ENCODE measurements at places on chromosomes 3 and 15.

DNA sequence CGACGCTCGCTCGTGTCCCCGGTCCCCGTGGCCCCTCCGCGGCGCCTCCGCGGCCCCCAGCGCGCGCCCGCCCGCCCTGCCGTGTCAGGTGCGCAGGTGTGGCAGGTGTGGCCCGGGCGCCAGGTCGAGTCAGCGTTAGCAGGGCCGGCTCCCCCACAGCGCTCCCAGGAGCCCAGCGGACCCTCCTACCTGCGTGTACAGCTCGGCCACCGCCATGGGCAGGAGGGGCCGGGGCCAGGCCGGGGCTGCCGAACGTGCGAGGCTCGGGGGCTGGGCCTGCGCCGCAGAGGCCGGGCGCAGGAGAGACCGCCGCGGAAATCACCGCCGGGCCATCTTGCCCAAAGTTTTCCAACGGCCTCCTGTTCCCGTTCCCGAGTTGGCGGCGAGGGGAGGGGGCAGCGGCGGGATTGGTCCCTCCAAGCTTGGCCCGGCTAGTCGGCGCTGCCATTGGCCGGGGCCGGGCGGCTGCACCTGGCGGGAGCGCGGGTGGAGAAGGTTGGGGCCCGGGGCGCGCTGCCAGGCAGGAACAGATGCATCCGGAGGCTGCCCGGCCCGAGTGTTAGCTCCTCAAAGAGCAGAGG lies at the start of gene MYO5C:
Gene MYO5C (minus strand): TSS at position 384 of the 581 bp plus-strand sequence. CDS start 168 bp downstream, at position 216.
- DNase-seq: no peak

DNA sequence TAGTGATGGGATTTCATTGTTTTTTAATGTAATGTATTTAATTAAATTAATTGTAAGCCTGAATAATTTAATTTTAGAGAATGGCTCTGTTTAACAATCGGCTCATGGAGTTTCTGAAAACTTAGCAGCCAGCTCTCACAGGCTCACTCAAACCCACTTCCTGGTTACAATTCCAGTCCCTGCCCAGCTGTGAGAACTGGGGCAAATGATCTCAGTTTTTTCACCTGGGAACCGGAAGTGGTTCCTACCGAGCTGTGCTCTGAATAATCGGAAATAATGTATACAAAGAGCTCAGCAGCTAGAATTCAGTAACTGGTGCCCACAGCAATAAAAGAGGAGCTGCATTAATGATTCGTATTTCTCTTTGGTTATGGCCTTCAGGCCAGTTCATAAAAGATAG lies 244.3 kb upstream of the MCTP2 start:
- DNase-seq: no peak

- peak; percentile 24 for DNase-seq
These were observed 64.8 kb upstream of the LMCD1 start for GRCh38 chr3:8436661-8437287.

DNA sequence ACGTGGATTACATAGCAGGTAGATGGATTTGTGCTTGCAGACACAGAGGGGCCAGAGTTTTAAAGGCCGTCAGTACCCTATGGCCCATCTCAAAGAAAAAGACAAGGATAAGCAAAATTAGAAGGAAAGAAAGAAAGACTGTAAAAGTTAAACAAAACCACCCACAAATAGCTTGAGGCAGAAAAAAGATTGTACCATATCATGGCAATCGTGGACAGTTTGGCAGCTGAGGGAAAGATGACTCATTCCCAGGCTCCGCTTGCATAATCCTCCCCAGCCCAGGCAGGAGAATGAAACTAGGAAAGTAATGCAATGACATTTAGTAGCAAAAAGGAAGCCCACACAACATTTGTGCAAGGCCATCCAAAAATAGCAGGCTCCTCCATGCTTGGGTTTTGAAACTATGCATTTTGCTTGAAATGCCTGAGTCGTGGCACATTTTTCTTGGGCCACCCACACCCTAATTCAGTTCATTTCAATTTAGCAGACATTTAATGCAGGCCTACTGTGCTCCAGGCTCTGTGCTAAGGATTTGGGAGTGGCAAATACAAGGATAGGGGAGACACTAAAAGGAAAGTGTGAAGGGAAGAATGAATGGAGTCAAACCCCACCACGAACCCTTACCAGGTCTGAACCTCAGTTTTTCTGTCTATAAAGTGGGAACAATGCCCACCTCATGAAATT lies 40.9 kb upstream of the SMAD3 start:
- DNase-seq: peak; percentile 98

- DNase-seq: peak; percentile 53
These were observed 144.8 kb downstream of the RBPMS2 start for GRCh38 chr15:64630396-64631107.
